Stimulated activated CD8-positive, alpha-beta memory T cell treated with anti-CD3 and anti-CD28 coated beads, Interleukin-2, amount 100 ng/mL, for 1 hour (primary cell): ENCODE measurements at places on chromosomes 4 and X.

DNA sequence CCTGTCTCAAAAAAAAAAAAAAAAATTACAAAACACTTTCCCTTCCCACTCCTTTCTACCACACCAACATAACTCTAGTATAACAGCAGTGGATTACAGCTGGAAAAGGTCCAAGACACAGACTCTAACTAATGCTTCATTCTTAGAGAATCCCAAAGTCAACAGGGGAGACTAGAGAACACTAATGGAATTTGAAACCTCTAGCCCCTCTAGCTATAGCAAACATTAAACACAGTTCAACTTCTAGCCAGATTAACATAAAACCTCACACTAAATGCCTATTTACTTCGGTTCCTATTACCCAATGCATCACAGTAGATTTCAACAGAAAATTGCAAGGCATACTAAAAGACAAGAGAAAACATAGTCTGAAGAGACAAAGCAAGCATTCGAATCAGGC lies 10.5 kb upstream of the DHX15 start:
- no peak for DNase-seq

- no peak for DNase-seq
Measured at GRCh38 chr4:183867247-183867646, 37.9 kb upstream of the STOX2 start.

- DNase-seq = no peak
Measured at GRCh38 chr4:153773236-153773690, 13.4 kb upstream of the RNF175 start.

DNA sequence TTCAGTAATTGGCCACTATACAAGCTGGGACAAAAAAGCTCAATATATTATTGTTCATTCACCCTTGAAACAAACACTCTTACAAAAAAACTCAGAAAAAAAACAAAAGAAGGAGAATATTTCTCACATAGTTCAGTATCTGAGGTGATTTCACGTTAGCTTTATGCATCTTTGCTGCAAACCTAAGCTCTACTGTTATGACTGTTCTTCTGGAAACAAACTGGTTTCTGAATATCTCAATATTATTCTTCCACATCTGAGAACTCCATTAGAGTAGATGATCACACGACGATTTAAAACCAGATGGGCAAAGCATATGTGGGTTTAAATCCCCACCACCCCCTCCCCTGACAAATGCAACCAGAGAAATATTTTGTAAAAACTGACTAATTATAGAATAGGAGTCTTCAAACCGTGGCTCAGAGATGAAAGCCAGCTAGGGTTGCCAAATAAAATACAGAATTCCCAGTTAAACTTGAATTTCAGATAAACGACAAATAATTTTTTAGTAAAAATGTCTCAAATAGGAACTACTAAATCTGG lies 182.0 kb upstream of the FAM241A start:
- no peak for DNase-seq

GRCh38 chr4:94284889-94285288 lies 57.7 kb downstream of the HPGDS start:
- no peak for DNase-seq

DNA sequence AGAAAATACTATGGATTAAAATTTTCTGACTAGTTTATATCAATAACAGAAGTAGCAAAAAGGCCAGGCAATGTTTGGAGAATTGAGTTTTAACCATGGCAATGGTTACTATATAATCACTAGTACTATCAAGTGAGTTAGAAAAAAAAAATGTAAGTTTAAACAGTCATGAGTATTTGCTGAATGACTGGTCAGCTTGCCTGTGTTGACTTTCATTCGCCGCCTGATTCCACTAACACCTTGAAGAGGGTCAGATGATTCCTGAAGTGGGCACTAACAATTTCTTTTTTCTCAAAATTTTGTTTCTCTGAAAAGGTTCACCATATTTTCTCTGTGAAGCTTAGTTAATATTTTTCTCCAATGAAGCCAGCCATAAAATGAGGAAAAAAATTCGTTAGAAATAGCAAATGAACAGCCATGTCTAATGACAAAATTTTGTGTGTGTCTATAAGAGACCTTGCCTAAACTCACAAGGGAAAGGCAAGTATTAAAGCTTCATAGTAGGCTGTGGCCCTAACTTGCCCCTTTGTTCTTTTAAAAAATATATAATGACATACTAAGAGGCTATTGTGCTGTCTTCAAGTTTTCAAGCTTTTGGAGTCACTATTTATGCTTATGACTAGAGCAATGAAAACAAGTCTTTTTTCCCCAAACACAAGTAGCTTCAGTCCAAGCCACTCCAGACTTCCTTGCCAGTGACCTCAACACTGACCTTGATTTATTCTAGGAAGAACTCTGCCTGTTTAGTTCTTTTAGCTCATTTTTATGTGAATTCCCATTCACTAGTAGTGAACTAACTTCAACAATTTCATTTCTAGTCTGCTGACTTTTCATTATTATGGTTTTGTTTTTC lies 18.4 kb upstream of the FHDC1 start:
- no peak for DNase-seq

DNA sequence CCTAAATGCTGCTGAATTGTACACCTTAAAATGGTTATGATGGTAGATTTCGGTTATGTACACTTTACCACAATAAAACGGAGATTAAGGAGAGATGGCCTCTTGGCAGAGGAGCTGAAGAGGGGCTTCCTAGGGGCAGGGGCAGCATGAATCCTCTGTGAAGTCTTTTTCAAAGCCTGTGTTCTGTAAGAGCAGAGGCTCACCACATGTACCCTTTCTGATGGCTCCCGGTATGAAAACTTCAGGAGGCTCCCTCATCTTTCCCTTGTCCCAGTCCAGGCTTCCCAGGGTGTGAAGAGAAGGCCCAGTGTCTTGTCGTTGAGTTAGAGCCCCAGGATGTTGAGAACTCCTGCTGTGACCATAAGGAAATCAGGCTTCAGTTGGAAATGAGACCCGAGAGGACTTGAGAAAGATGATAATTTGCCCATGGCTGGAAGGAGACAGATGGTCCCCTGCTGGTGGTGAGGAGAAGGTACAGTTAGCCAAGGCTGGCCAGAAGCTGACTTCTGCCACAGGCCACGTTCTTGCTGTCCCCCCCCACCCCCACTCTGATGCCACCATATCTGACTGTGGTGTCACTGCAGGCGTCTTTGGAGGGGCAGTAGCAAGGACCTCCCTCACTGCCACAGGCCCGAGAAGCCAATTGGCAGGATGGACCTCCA lies 31.8 kb upstream of the MTM1 start:
- no peak for DNase-seq

GRCh38 chr4:98574816-98575215 lies 83.6 kb downstream of the TSPAN5 start:
- DNase-seq = no peak

GRCh38 chr4:158912806-158913205 lies 144.0 kb downstream of the FNIP2 start:
- DNase-seq = no peak
